Mesendoderm (in vitro differentiated cells): ENCODE measurements at places on chromosomes 7 and 10.
A peak's percentile ranks its signal among the peaks of the same experiment; 100 is the strongest.

DNA sequence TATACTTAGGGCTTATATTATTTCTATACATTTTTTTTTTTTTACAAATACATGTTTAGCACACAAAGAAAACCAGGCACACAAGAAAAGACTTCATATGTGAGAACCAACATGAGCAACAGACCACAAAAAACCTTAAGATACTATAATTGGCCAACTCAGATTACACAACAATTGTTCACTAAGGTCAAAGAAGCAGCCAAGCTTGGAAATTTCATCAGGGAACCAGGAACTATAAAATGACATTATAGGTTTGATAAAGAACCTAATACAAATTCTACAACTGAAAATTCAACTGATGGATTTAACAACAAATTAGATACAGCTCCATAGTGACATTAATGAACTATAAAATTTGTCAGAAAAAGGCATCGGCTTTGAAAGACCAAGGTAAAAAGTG, 4.4 kb upstream of the LUC7L2 start:
- DNase-seq = no peak

- DNase-seq = no peak
These were observed 116.8 kb downstream of the MAD1L1 start for GRCh38 chr7:2115760-2116447.

DNA sequence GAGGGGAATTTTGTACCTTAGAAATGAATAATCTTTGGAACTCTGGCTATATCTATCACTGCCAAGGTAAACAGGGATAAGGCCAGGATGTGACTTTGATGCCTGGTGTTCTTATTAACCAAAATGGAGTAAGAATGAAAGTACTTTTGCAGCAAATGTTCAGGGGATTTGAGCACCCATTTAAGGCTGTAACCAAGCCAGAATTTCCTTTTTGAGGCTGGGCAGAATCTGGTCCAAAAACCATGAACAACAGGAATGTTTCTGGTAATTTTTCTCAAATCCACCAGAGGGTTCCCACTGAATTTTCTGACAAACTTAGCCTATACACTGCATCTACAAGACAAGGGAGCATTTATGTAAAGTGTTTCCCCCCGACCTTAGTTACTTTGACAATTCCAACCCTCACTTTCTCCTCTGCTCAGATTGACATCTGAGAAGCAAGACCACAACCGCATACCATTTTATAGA, 120.6 kb downstream of the BAMBI start:
- no peak for DNase-seq

DNA sequence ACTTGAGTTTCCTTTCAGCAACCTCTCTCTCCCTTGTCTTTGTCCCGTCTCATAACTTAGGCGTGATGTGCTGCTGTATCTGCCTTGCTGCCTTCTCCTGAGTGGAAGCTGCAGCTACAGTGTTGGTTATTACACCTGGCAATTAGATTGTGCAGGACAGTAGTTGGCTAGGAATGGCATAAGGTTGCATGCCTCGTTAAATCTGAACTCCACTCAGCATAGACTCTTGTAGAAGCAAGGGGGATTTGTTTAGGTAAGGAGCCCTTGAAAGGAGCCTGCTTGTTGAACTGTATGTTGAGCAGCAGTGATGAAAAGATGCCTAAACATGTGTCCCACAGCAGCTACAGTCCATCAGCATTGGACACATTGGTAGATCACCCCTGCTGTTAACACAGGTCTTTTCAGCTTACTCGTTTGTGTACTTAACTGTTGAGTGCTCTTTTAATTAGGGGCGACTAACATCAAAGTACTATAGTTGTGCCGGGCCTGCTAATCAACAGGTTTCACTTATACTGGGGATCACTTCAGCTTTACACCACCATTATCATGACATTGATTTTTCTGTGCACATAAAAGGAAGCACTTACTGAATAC, 225.0 kb downstream of the AUTS2 start:
- no peak for DNase-seq

DNA sequence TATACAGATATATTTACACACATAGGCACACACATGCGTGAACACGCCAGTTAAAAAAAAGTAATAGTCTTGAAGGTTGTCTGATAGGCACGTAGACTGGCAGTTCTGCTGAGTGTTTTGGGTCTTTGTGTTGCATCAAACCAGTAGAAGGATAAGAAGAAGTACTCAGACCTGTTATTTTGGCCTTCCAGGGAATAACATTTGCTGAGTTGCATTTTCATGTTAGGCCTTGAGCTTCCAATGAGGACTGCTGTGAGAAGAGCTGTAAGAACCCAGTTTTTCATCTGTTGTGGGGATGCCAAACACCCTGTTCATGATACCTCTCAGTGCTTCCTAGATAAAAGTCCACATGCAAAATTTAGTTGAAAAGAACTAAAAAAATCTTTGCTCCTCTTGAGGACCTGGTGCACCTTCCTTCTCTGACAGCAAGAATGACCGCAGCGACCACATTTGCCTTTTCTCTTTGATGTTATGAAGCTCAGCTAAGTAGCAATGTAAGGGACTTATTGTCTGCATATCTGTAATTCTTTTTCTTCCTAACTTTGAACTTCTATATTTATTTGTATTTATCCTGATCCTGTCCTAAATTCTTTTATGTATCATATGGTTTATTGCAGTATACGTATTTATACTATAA, 27.2 kb downstream of the HIPK2 start:
- no peak for DNase-seq

DNA sequence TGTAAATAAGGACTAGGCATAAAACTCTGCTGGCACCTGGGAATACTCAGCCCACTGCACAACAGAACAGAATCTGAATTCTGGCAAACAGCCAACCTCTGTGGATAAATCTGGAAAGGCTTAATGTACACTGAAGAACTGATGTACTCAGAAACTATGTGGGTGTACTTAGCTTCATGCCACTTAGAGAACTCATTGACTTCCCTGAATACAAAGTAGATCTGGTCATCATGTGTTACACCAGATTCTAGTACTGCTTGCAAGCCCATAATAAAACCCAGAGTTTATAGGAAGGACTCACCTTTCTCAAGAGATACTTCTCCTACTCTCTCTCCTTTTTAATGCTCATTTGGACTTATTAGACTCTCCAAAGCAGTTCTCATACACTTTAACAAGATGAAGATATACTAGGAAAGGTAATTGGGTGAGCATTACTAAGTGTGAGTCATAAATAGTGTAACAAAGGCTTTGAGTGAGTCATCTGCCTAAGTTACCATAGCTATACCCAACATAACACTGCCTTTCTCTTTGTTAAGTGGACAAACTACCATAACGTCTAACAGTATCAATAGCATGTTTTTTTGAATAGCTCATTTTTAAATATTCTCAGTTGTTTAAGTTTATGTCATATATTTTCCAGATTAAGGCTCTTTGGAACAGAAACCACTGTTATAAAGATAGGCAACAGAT, 309.1 kb downstream of the MDFIC start:
- DNase-seq = peak; percentile 88

GRCh38 chr7:79407351-79407750, 46.1 kb downstream of the MAGI2 start:
- DNase-seq = no peak

GRCh38 chr10:80464557-80465450, 10.7 kb downstream of the TSPAN14 start:
- DNase-seq = peak; percentile 92

- peak; percentile 71 for DNase-seq
These were observed 39.8 kb upstream of the MSRB2 start for GRCh38 chr10:23055424-23056185.

- DNase-seq = no peak
These were observed 10.6 kb downstream of the ZYX start for GRCh38 chr7:143391462-143392404.

- no peak for DNase-seq
These were observed 151.0 kb upstream of the FRMD4A start for GRCh38 chr10:14481752-14482151.

DNA sequence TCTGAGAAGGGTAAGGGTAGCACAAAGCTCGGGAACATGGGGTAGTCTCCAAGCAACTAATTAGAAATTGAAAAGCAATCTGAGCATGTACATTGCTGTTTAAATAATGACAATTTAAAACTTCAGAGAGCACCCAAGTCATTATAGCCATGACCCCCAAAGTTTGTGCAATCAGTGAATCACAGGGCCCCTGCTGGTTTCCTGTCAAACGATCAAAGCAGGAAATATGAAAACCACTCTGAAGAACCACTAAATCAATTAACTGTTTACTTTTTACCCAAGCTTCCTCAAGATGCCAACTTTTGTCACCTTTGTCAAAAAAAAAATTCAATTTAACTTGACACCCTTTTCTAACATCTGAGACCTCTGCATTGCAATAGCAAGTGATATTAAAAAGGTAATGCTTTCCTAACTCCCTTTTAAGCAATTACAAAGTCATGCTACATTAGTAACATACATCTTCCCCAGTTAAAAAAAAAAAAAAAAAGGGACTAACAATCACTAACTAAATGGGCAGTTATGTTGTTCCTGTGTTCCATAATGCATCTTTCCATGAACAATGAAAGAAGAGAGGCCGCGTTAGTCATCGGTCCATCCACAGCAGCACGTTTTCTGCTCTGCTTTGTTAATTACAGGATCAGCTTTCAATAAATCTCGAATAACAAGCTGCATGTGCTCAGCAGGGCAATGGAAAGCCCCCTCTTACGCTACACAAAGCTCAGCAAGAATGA, 80.6 kb downstream of the ETV1 start:
- peak; percentile 5 for DNase-seq

DNA sequence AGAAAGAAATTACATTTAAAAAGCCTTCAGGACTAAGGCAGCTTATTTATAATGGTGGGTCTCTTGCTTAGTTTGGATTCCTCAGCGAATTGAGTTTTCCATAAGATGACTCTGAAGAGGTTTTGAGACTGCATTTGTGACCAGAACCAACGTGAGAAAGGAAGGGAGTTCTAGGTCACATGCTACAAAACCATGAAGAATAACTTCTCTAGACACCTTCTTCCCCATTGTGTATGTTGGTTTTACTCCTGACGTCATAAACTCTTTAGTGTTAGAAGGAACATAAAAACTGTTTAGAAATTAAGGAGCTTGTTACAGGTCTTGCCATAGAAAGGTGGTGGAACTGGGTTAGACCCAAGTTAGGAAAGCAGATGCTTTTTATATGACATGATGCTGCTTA, 11.1 kb downstream of the PTPN12 start:
- no peak for DNase-seq

GRCh38 chr7:36668750-36669149, 55.5 kb downstream of the AOAH start:
- DNase-seq = no peak

DNA sequence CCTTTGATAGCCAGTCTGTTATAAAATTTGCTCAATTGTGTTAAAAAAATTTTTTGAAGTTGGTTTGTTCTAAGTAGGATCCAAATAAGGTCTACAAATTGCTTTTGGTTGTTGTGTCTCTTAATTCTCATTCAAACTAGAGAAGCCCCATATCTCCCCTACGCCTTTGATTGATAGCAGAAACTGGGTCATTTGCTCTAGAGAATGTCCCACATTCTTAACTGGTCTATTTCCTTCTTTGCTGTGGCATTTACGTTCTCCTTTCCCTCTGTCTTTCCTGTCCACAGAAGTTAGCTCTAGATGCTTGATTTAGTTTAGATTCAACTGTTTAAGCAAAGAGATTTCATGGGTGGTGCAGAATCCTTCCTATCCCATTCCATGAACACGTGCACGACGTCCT, 174.6 kb upstream of the SVIL start:
- DNase-seq = no peak

DNA sequence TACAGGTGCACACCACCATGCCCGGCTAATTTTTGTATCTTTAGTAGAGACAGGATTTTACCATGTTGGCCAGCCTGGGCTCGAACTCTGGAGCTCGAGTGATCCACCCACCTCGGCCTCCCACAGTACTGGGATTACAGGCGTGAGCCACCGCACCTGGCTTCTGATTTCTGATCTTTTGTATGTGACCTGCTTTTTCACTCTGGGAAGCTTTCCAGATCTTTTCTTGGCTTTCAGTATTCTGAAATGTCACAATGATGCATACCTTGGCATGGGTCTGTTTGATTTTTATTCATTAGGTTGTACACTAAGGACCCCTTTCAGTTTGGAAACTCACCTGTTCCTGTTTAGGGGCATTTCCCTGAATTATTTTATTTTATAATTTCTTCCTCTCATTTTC, 41.6 kb downstream of the PROSER2 start:
- no peak for DNase-seq

- no peak for DNase-seq
These were observed 71.5 kb downstream of the PARP12 start for GRCh38 chr7:139991269-139991666.
